ENCODE measurements at places on chromosomes 5 and 9. TPM values are rescaled to one million over a fixed set of nuclear protein-coding genes. Genes with fewer than 3 reads are reported as not detected.

Gene ITK
- total RNA-seq: not detected

DNA sequence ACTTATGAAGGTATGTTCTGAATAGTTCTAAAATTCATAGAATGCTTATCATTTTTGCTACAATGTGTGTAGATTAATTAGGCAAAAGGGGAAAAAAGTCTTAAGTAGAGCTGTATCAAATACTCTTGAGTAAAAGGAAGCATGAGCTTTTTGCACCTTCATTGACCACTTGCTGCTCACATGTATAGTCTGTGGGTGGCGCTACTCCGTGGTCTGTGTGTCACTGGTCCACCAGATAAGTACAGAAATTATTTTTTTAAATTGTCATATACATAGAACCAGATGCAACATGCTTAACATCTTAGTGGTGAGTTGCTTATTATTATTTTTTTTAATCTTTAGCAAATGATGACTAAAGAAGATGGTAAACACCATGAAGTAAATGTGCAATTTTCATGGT lies 130.2 kb downstream of the MAN2A1 start:
- H3K4me3 ChIP-seq: no peak overlapping the region
- no peaks in the 10 kb centered on the region for H3K4me1 ChIP-seq
- H3K27ac ChIP-seq: no peak overlapping the region
- DNase-seq: no peak

- no peak overlapping the region for H3K27ac ChIP-seq
- H3K36me3 ChIP-seq: no peaks in the 10 kb centered on the region
- DNase-seq: no peak
- no peaks in the 10 kb centered on the region for H3K27me3 ChIP-seq
Measured at GRCh38 chr5:96538808-96539250, 105.8 kb upstream of the PCSK1 start.

- H3K27ac ChIP-seq: no peak overlapping the region
- DNase-seq: no peak
- no peak overlapping the region for H3K4me3 ChIP-seq
- H3K4me1 ChIP-seq: no peaks in the 10 kb centered on the region
- H3K27me3 ChIP-seq: peaks cover 11% of the 10 kb centered on the region
Measured at GRCh38 chr5:60340326-60340725, 359.6 kb downstream of the DEPDC1B start.

GRCh38 chr5:87560528-87560927 lies 147.8 kb upstream of the CCNH start:
- no peak for DNase-seq
- no peaks in the 10 kb centered on the region for H3K36me3 ChIP-seq
- no peak overlapping the region for H3K27ac ChIP-seq
- H3K27me3 ChIP-seq: no peaks in the 10 kb centered on the region
- H3K4me3 ChIP-seq: no peak overlapping the region

- no peak overlapping the region for H3K4me3 ChIP-seq
- peaks cover 73% of the 10 kb centered on the region for H3K36me3 ChIP-seq
- no peaks in the 10 kb centered on the region for H3K27me3 ChIP-seq
- H3K27ac ChIP-seq: no peak overlapping the region
- no peak for DNase-seq
Measured at GRCh38 chr5:139282197-139282557, 11.4 kb upstream of the MATR3 start.

DNA sequence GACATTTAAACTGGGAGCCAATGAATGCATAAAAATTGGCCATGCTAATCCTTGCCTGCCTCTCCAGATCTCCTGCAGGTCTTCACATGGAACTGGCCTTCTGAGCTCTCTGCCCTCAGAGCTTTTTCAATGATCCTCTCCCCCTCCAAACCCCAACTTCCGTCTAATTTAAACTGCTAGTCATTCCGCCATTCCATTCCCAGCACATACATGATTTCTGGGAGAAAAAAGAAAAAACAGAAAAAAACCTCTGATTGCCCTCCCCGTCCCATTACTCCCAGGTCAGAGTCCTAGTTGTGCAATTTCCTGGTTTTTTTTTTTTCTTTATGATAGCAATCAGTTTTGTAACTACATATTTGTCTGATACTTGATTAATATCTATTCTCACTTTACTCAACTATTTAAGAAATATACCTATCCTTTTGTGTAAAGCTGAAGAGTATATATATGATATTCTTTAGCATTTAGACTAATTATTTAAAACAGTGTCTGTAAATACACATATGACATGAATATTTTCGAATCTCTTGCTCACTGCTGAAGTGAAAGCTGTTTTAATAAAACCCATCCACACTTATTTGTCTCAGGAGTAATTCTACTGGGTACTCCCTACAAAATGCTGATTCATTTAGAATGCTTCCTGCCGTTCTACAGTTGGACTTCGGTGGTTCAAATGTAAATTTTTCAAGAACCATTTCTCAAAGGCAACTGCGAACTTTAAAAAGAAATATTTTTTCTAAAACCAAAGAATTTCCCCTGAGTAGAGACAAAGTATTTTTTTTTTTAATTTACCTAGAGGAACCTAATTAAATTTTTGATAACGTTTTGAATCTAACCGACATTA lies 1.6 kb downstream of the HINT1 start:
- H3K27ac ChIP-seq: peak overlapping the region; percentile 78
- peak overlapping the region; percentile 75 for H3K4me3 ChIP-seq
- H3K36me3 ChIP-seq: peaks cover 63% of the 10 kb centered on the region

DNA sequence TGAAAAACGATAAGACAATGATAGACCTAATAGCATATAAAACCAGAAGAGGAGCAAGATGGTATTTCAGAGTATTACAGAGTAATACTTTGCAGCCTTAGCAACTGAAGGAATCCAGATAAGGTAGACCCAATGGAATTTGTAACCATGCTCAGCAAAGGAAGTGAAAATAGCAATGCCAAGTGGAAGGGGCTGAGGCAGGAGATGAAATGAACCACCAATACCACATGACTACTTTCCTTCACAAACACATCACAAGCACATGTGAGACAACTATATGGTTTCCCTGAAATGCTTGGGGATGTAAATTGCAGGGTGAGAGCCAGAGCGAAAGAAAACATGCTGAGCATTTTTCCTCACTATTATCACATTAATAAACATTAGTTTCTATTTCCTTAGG lies 79.8 kb upstream of the MELK start:
- H3K4me1 ChIP-seq: no peaks in the 10 kb centered on the region
- peaks cover 7% of the 10 kb centered on the region for H3K27me3 ChIP-seq
- H3K27ac ChIP-seq: no peak overlapping the region

DNA sequence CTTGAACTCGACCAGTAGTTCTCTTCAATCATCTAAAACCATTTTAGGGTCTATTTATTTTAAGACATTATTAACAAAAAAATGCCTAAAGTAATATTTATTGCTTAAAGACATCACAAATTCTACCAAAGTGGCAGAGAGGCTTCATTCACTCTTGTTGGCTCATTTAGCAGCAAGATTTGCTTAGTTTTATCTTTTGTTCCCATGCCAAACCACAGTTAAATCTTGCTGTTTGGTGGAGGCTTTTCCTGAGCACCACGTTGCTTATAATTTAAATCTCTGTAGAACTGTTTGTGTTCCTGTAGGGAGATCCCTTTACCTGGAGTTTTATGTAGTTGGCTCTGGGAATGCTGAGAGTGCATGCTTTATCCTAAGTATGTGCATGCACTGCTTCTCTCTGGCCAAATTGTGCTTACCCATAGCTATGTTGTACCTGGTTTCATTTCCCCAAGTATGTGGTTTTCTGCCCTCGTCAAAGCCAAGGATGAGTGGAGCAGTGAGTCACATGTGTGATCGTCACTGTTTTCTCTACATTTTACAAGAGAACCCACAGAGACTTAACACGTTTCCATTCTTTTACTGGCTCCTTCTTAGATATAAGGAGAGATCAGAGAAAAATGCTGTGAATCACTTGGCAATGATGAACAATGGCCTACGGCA lies 42.1 kb upstream of the MAST4 start:
- no peak for DNase-seq
- H3K27me3 ChIP-seq: peaks cover 29% of the 10 kb centered on the region
- no peak overlapping the region for H3K4me3 ChIP-seq
- H3K36me3 ChIP-seq: no peaks in the 10 kb centered on the region

Gene GTF3C4
- 16.1 TPM for total RNA-seq

Gene KDM4C
- 20.2 TPM for total RNA-seq

Gene LHX6
- not detected for total RNA-seq

Gene ZNF462
- total RNA-seq: 37.3 TPM

DNA sequence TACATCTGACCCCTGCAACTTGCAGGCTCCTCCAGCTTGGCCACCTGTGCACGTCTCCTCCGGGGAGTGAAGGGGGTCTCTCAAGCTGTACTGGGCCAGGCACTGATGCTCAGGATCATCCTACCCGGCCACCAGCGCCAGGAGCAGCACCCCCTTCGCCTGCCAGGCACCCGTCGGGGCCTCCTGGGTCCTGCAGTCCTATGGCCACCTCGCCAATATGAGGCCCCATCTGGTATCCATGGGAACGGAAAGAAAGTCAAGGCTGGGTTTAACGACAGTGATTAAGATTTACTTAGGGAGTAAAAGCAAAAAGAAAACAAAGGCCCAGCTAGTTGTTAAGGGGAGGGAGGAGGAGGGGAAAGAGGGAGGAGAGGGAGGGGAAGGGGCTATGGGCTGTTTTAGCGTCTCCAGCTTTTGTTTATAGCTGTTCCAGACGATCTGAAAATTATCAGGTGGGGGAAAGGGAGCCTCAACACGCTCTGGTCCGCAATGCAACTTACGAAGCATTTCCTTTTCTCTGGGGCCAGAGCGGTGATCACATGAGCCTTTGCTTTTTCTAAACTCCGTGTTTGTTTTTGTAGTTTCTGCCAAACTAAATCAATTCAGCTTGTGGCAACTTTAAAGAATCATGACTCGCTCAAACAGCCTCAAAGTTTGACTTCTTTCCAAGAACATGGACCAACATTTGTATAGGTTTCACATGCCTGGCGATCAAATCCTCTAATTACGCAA lies 132.4 kb downstream of the ROR2 start:
- no peak overlapping the region for H3K27ac ChIP-seq
- no peaks in the 10 kb centered on the region for H3K4me1 ChIP-seq
- no peaks in the 10 kb centered on the region for H3K36me3 ChIP-seq
- no peak overlapping the region for H3K4me3 ChIP-seq

DNA sequence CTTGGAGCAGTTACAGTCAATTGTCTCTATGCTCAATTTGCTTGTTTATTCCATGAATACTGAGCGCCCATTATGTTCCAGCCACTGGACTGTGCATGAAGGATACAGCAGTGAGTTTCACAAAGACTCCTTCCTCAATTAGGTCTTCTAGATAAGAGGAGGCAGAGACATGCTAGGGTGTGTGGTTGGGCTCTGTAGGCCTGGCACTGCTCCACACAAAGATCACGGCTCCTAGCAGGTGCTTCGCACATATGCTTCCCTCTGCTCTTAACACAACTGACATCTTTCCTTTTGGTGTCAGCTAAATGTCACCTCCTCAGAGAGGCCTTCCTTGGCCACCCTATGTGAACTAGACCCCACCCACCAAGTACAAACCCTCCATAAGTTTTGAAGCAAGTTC lies 10.9 kb downstream of the IL12B start:
- H3K27ac ChIP-seq: no peak overlapping the region
- H3K36me3 ChIP-seq: no peaks in the 10 kb centered on the region
- no peak for DNase-seq
- H3K27me3 ChIP-seq: peaks cover 42% of the 10 kb centered on the region
- no peaks in the 10 kb centered on the region for H3K4me1 ChIP-seq
- H3K4me3 ChIP-seq: no peak overlapping the region

Measured in Calu3 (cell line).